ENCODE measurements at places on chromosomes 2 and 18. TPM values are rescaled to one million over a fixed set of nuclear protein-coding genes. Genes with fewer than 3 reads are reported as not detected.

Gene TMEM163
- polyA plus RNA-seq = 0.08 TPM

Gene TUBA4B
- 0.20 TPM for polyA plus RNA-seq

Gene RGPD3
- polyA plus RNA-seq = 0.07 TPM

Gene TGFBRAP1
- polyA plus RNA-seq = 3.7 TPM

Gene OBSL1
- polyA plus RNA-seq = 30.9 TPM

Gene ABCG8
- 46.9 TPM for polyA plus RNA-seq

Gene LIMS4
- polyA plus RNA-seq = not detected

Gene CNTNAP5
- polyA plus RNA-seq = not detected

Gene ANKAR
- 0.46 TPM for polyA plus RNA-seq

Gene KANSL1L
- 4.4 TPM for polyA plus RNA-seq

Gene RNPEPL1
- 24.8 TPM for polyA plus RNA-seq

Gene ACVR1C
- polyA plus RNA-seq = 0.55 TPM

Gene SKOR2
- not detected for polyA plus RNA-seq

Gene GALR1
- polyA plus RNA-seq = not detected

Gene SLC19A3
- polyA plus RNA-seq = 4.2 TPM

Gene DCDC2C
- not detected for polyA plus RNA-seq
